Stimulated activated CD4-positive, alpha-beta T cell treated with anti-CD3 and anti-CD28 coated beads, Interleukin-1b, Interleukin-23, amount 100 ng/mL, for 1 hour (primary cell): ENCODE measurements at places on chromosomes 3 and 15.

DNA sequence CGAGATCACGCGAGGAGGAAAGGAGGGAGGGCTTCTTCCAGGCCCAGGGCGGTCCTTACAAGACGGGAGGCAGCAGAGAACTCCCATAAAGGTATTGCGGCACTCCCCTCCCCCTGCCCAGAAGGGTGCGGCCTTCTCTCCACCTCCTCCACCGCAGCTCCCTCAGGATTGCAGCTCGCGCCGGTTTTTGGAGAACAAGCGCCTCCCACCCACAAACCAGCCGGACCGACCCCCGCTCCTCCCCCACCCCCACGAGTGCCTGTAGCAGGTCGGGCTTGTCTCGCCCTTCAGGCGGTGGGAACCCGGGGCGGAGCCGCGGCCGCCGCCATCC, 1.1 kb upstream of the SETD5 start:
- DNase-seq = peak; percentile 36

DNA sequence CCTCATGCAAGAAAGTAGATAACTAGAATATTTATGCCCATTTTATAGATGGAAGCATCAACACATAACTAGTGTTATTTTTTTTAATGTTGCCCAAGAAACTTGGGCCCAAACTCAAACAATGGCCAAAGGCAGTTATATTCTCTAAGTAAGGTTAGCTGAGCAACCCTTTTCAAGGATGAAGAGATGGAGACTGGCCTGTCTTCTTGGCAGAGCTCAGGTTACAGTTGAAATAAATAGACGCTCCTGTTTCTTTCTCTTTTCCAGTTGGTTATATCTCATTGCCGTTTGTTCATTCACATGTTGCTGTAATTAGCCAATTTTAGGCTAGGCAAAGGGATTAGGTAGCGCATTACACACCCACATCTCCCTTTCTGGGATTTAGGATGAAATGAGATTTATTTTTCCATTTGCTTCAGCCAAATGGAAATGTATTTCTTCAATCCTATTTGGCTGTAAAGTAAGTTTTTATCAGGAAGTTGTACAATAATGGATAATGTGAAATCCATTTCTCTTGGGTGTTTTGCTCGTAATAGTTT, 93.2 kb downstream of the CMSS1 start:
- no peak for DNase-seq

DNA sequence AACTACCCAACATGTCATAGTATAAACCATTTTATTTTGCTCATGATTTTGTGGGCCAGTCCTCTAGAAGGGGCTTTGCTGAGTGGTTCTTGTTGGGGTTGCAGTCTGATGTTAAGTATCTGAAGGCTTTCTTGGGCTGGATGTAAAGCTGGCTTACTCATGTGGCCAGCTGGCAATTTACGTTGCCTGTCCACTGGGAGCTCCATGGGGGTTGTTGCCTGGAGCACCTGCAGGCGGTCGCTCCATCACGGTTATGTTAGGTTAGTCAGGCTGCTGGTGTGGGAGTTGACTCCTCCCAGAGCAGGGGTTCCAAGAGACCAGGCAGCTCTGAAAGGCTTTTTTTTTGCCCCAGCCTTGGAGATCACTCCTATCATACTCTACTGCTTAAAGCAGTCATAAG, 98.1 kb downstream of the NR1D2 start:
- no peak for DNase-seq

GRCh38 chr3:154522036-154522602, 92.1 kb upstream of the GPR149 start:
- DNase-seq = no peak

- DNase-seq = no peak
Measured at GRCh38 chr3:70854108-70854507, 541.7 kb upstream of the MDFIC2 start.
